ENCODE measurements at places on chromosomes 7 and 10. TPM values are rescaled to one million over a fixed set of nuclear protein-coding genes. Genes with fewer than 3 reads are reported as not detected.
A peak's percentile ranks its signal among the peaks of the same experiment; 100 is the strongest.

Gene EZH2
- 30.5 TPM for total RNA-seq

Gene ZNF775
- 4.7 TPM for total RNA-seq

Gene CCDC172
- not detected for total RNA-seq

DNA sequence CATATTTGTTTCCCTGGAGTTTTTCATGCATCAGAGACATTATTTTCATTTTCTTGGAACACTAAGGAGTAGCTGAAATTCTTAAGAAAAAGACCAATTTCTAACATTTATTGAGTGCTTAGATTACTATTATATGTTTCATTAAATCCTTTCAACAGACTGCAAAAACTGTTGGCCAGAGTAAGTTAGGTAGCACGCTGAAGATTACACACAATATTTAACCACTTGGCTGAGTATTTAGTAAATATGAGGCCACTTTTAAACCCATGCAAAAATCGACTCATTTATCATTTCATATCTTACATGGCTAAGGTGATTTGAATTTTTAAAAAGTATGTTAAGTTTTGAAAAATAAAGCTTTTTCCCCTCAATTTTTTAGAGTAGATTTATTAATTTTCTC, 358.8 kb downstream of the THSD7A start:
- no peak for DNase-seq

Gene PAPOLB
- 0.40 TPM for total RNA-seq

Gene MBL2
- total RNA-seq, result 0.17 TPM

DNA sequence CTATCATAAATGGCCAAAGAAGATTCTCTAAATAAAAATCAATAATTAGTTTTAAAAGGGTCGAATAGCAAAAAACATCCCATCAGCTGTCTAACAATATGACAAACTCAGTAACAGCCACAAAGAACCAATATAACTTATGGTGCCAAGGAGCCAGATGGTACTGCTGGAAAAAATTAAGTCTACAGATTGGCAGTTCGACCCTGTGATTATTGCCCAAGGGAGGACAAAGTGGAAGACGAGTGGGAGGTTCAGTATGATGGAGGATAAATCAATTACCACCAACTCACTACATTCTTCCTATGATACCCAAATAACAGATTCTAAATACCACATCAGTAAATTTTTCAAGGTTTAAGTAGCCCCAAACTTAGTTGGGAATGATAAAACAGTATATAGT, 49.0 kb downstream of the SKAP2 start:
- DNase-seq, result no peak

- peak; percentile 87 for DNase-seq
Observed at GRCh38 chr7:101121991-101122932, 4.6 kb upstream of the SERPINE1 start.

DNA sequence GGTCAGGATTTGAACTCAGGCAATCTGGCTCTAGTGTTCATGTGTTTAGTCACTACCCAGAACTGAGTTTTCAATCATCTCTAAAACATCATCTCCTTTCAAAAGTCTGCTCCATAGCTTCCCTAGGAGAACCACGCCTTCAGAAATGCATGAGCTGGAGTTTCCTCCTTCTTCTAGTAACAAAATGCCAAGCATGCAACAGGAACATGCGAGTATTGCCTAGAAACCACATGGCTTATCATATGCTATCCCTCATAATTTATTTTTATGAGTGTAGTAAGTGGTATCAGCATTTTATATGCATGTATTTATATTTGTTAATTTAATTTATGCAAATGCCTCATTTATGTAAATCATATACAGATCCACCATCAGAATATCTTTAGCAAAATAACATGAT, 170.9 kb downstream of the RAB11FIP2 start:
- DNase-seq, result no peak

Gene ZNF425
- 1.6 TPM for total RNA-seq

Gene SLC16A9
- total RNA-seq, result 12.8 TPM

DNA sequence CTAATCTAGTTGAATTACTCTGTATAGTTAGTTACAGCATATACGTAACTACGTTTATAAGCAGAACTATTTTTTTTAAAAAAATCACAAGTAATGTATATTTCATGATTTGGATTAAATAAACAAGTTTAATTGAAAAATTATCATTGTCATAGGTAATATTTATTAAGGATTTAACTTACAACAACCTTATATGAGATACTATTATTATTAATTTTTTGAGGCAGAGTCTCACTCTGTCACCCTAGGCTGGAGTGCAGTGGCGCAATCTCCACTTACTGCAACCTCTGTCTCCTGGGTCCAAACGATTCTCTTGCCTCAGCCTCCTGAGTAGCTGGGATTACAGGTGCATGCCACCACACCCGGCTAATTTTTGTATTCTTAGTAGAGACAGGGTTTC, 4.1 kb upstream of the CUL1 start:
- DNase-seq, result no peak

Gene OR6B1
- not detected for total RNA-seq

- DNase-seq, result no peak
Observed at GRCh38 chr10:11760861-11761260, 18.7 kb downstream of the ECHDC3 start.

- DNase-seq, result no peak
Observed at GRCh38 chr10:4353059-4353655, 472.9 kb upstream of the AKR1E2 start.

- DNase-seq, result no peak
Observed at GRCh38 chr7:47154791-47155190, 427.1 kb downstream of the TNS3 start.

Gene ITPRIP
- 10.3 TPM for total RNA-seq
